ENCODE measurements at places on chromosomes 16 and 17.

GRCh38 chr16:87744750-87745514, 20.9 kb downstream of the KLHDC4 start:
- no peak for DNase-seq

DNA sequence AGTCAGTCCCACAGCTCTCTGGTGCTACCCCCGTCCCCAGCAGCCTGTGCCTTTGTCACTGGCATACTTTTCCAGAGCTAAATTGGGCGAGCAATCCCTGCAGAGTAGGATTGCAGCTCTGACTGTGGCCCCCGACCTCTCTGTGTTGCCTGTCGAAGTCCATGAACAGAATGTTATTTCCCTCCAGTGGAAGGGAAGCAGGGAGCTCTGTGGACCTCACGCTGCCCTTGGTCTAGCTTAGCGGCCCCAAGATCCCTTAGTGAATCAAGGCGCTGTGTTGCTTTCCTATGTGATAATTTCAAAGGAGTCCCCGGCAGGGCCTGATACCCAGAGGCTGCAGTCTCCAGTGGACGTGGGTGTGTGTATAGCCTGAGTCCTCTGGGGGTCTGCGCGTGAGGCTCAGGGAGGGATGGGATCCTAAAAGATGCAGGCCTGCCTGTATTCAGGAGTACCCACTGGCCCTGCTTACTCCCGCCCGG, 15.5 kb upstream of the CD300A start:
- no peak for DNase-seq

GRCh38 chr17:14366199-14366598, 65.3 kb downstream of the HS3ST3B1 start:
- no peak for DNase-seq

DNA sequence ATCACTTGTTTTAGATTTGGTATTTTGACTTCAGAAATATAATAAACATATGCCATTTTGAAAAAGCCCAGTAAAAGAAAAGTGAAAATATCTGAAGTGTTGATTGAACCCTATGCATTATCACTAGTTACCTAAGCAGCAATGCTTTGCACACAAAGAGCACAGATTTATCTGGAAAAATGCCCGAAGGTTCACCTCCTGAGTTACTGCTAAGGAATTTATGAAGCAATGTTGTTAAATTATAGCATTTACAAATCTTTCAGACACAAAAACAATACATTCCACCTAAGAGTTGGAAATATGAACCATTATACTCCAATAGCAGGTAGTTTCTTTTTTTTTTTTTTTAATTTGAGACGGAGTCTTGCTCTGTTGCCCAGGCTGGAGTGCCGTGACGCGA, 38.9 kb upstream of the GHDC start:
- no peak for DNase-seq

DNA sequence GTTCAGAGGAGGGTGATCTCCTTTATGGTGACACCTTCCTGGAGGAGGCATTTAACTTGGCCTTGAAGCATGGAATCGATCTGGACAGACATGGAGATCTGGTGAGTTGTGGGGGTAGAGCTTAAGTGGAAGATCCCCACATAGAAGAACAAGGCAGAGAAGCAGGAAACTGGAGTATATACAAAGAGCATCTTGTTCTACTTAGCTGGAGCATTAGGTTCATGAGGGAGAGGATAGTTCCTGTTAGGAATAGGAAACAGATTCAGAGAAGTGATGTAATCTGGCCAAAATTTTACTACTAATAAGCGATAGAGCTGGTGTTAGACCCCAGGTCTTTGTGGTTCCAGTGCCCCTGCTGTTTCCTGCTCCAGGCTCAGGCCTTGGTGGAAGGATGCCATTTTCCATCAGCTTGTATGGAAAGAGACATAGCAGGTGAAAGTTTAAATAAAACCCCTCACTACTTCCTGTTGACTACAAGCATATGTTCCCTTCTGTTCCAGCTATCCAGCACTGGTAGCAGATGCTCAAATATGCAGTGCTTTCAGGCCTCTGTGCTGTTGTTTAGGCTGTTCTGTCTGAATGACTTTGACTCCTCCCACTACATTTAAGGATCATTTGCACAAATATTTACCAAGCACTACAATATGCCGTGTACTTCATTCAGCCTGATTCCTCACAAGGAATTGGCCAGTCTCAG, 9.4 kb downstream of the RPAIN start:
- no peak for DNase-seq

DNA sequence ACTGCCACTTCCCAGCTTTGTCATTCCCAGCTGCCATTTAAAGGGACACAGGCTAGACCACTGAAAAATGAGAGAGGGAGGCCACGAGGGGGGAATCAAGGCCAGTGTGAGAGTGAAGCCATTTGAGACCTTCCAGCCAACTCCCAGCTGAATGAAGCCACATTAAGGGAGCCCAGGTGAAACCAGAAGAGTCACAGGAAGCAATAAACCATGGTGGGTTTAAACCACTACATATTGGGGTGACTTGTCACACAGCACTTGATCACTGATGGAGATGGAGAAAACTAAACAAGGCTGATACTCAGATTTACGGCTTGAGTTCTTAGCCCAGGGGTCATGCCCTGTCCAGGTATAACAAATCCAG, 2.8 kb upstream of the NUBP1 start:
- no peak for DNase-seq

- no peak for DNase-seq
These were observed 477 bp upstream of the SLC47A1 start for GRCh38 chr17:19533036-19533717.
